ENCODE measurements at places on chromosomes 3 and 15.
A peak's percentile ranks its signal among the peaks of the same experiment; 100 is the strongest.

- no peak for DNase-seq
Measured at GRCh38 chr3:52842424-52842823, 7.6 kb upstream of the MUSTN1 start.

GRCh38 chr3:44242721-44243120 is 1.0 kb downstream of the TOPAZ1 start:
- DNase-seq = peak; percentile 52

- DNase-seq = peak; percentile 93
Measured at GRCh38 chr3:187264021-187264420, 27.5 kb downstream of the MASP1 start.

GRCh38 chr3:65636326-65636725 is 402.4 kb downstream of the MAGI1 start:
- no peak for DNase-seq

DNA sequence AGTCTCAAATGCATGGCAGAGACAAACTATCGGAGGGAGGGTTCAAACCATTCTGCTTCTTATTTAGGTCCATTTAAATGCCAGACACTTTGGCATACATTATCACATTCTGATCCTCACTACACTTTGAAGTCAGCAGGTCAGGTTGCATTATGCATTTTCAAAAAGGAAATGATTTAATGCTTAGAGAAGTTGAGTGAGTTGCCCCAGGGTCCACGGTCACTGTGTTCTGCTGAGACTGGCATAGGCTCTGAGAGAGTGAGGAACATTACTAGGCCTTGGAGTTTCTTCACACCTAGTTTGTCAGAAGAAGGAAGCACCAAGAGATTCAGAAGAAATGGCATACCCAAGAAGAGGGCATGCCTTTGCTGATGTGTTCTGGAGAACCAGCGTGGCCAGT is 46.3 kb upstream of the ACAN start:
- no peak for DNase-seq

- no peak for DNase-seq
Measured at GRCh38 chr3:41519746-41520145, 320.4 kb downstream of the CTNNB1 start.

- peak; percentile 64 for DNase-seq
Measured at GRCh38 chr3:123419850-123420297, 29.0 kb downstream of the ADCY5 start.
